Osteoblast (primary cell): ENCODE measurements at places on chromosomes 12 and 14. TPM values are rescaled to one million over a fixed set of nuclear protein-coding genes. Genes with fewer than 3 reads are reported as not detected.

DNA sequence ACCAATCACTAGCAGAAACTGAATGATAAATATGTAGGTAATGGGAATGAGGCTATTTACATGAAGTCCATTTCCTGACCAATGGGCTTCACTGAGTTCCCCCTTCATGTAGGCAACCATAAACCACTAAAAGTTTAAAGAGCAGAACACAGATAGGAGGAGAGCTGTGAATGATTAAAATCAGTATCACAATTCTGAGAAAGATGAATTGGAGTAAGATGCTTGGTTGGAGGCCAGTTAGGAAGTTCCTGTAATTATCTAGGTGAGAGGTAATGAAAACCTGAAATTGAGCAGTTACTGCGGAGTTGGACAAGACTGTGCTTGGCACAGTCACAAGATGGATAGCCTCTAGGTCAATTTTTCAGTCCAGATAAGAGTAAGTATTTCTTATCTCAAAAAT, 56.6 kb downstream of the GALNT4 start:
- no peak overlapping the region for H3K27ac ChIP-seq
- peaks cover 16% of the 10 kb centered on the region for H3K4me1 ChIP-seq
- no peaks in the 10 kb centered on the region for H3K36me3 ChIP-seq

GRCh38 chr12:32549675-32550079, 129.4 kb upstream of the DNM1L start:
- H3K27ac ChIP-seq: peak overlapping the region; percentile 4
- peak overlapping the region; percentile 16 for H3K4me3 ChIP-seq
- no peaks in the 10 kb centered on the region for H3K36me3 ChIP-seq
- DNase-seq: peak; percentile 41
- no peaks in the 10 kb centered on the region for H3K27me3 ChIP-seq

- no peaks in the 10 kb centered on the region for H3K27me3 ChIP-seq
- H3K4me3 ChIP-seq: peak overlapping the region; percentile 42
- no peaks in the 10 kb centered on the region for H3K36me3 ChIP-seq
- DNase-seq: peak; percentile 88
- H3K27ac ChIP-seq: peak overlapping the region; percentile 93
These were observed 137.0 kb downstream of the CRADD start for GRCh38 chr12:93813972-93814821.

OR6C6 gene
- total RNA-seq: not detected in 2 replicates

DNA sequence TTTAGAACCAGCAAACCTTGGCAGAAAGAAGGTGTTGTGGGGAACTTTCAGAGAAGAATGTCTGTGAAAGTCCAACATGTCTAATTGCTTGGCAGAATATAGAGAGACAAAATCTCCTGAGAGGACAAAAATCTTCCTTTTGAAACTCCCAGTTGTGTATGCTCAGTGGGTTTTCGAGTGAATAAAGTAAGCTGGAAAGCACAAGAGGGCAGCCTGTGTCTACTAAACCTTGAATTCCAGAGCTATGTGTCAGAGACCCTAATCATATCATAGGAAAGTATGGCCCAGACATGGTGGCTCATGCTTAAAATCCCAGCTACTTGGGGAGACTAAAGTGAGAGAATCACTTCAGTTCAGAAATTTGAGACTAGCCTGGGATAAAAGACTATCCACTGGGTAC, 661.2 kb downstream of the SLC16A7 start:
- H3K36me3 ChIP-seq: no peaks in the 10 kb centered on the region
- no peak overlapping the region for H3K4me3 ChIP-seq
- H3K27me3 ChIP-seq: no peaks in the 10 kb centered on the region
- no peaks in the 10 kb centered on the region for H3K4me1 ChIP-seq
- no peak for DNase-seq
- H3K27ac ChIP-seq: no peak overlapping the region

DNA sequence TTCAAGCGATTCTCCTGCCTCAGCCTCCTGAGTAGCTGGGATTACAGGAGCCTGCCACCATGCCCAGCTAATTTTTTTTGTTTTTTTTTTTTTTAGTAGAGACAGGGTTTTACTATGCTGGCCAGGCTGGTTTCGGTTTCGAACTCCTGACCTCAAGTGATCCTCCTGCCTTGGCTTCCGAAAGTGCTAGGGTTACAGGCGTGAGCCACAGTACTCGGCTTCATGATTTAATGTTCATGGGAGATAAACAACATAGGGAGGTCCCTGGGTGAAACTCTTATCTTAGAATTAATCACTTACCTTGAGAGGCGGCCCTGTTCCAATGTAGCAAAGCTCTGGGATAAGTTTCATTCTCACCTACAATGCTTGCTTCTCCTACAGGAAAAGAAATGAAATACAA, 48.3 kb downstream of the SEL1L start:
- H3K27me3 ChIP-seq: no peaks in the 10 kb centered on the region
- no peaks in the 10 kb centered on the region for H3K4me1 ChIP-seq
- no peak overlapping the region for H3K27ac ChIP-seq
- no peak for DNase-seq
- H3K4me3 ChIP-seq: no peak overlapping the region

DNA sequence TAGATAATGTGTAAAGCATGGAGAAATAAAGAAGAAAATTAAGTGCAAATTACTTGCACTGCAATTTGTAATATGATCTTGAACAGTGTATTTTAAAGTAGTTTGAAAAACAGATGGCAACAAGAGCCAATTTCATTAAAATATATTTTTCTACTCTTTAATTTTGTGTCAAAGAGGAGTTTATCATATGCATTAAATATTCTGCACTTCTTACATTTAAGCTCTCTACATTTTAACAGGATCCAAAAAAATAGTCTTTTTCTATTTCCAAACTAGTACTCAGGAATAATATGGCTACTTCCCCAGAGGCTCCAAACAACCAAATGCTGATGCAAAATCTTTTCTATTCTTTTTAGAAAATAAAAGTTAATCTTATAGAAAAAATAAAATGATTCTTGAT, 1221.5 kb downstream of the FSCB start:
- no peaks in the 10 kb centered on the region for H3K4me1 ChIP-seq
- no peak for DNase-seq
- no peaks in the 10 kb centered on the region for H3K36me3 ChIP-seq
- no peak overlapping the region for H3K4me3 ChIP-seq
- H3K27ac ChIP-seq: no peak overlapping the region
- no peaks in the 10 kb centered on the region for H3K27me3 ChIP-seq

GRCh38 chr12:5963515-5963914, 18.5 kb upstream of the ANO2 start:
- H3K36me3 ChIP-seq: no peaks in the 10 kb centered on the region
- H3K27ac ChIP-seq: no peak overlapping the region
- H3K27me3 ChIP-seq: peaks cover 10% of the 10 kb centered on the region
- DNase-seq: no peak
- no peak overlapping the region for H3K4me3 ChIP-seq

DNA sequence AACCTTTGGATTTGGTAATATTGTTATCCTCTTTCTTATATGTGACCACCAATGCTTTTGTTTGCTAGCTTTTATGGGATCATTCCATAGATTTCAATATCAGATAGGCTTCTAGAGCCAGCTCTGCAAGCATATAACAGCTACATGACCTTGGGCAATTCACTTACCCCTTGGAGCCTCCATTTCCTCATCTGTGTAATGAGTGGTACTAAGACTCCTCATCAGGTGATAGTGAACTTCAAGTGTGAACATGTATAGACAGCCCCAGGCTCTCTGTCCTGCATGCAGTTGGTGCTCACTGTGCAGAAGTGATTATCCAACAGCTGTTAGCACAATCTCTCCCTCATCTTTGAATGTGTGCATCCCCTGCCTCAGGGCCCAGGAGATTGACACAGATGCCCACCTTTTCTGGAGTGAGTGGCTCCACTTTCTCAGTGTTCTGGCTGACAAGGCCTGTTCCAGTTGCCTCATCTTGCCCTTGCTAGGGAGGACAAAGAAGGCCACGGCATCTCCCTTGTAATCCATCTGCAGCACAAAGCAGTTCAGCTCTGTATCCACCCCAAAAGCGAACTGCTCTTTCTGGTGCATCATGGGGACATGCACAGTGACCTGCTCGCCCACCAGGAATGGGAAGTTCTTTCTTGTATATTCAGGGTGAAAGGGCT, 9.2 kb downstream of the SERPINA9 start:
- H3K27ac ChIP-seq: no peak overlapping the region
- DNase-seq: no peak
- H3K4me1 ChIP-seq: peaks cover 6% of the 10 kb centered on the region
- no peaks in the 10 kb centered on the region for H3K27me3 ChIP-seq
- H3K4me3 ChIP-seq: no peak overlapping the region

- peaks cover 20% of the 10 kb centered on the region for H3K4me1 ChIP-seq
- no peaks in the 10 kb centered on the region for H3K27me3 ChIP-seq
- DNase-seq: no peak
- H3K27ac ChIP-seq: no peak overlapping the region
- no peak overlapping the region for H3K4me3 ChIP-seq
These were observed 8.4 kb upstream of the MYF6 start for GRCh38 chr12:80698847-80699542.

DNA sequence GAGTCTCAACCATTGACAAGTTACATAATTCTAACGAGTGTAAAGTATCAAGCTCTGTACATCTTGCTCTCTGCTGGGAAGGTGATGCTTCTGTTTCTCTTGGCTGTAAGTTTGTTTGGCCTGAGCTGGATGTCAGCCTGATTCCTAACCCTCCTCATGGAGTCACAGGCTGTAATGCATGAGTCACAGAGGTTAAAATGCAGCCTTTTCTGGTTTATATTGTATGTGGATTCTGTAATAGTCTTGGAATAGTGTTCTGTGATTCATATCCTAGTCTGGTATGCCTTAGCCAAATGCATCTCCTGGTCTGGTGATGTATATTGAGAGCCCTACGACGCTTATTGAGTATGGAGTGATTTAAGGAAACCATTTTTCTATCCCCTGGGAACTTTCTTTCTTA, 104.5 kb upstream of the FRMD6 start:
- H3K36me3 ChIP-seq: no peaks in the 10 kb centered on the region
- H3K4me1 ChIP-seq: peaks cover 39% of the 10 kb centered on the region
- DNase-seq: peak; percentile 89
- H3K4me3 ChIP-seq: no peak overlapping the region

NPFF gene
- total RNA-seq: not detected in 2 replicates

GRCh38 chr12:18926188-18926587, 188.3 kb downstream of the CAPZA3 start:
- H3K27ac ChIP-seq: no peak overlapping the region
- H3K36me3 ChIP-seq: no peaks in the 10 kb centered on the region
- H3K27me3 ChIP-seq: no peaks in the 10 kb centered on the region
- H3K4me1 ChIP-seq: no peaks in the 10 kb centered on the region
